ENCODE measurements at places on chromosomes 12 and 14.

DNA sequence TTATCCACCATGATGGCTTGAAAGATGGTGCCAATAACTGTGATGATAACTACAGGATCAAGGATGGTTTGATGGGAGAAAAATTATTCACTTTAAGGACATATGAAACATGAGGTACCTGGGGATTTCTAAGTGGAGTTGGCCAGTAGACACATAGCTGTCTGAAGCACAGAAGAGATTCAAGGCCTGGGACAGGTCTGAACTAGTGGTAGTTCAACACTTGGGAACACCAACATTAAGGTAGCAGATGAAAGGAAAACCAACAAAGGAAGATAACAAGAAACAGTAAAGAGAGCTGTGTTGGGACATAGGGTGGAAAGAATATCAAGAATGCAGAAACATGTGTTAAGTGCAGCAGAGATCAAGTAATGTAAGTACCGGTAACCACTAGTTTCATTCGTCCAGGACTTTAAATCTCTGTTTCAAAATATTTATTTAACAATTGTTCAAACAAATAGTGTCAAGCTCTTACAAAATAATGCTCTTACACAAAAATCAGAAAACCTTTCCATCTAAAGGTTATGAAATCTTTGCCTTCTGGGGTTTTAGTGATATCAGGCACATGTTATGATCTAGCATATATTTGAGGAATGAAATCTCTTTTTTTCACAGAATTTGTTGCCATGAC is 104.7 kb downstream of the ST8SIA1 start:
- DNase-seq, result no peak

DNA sequence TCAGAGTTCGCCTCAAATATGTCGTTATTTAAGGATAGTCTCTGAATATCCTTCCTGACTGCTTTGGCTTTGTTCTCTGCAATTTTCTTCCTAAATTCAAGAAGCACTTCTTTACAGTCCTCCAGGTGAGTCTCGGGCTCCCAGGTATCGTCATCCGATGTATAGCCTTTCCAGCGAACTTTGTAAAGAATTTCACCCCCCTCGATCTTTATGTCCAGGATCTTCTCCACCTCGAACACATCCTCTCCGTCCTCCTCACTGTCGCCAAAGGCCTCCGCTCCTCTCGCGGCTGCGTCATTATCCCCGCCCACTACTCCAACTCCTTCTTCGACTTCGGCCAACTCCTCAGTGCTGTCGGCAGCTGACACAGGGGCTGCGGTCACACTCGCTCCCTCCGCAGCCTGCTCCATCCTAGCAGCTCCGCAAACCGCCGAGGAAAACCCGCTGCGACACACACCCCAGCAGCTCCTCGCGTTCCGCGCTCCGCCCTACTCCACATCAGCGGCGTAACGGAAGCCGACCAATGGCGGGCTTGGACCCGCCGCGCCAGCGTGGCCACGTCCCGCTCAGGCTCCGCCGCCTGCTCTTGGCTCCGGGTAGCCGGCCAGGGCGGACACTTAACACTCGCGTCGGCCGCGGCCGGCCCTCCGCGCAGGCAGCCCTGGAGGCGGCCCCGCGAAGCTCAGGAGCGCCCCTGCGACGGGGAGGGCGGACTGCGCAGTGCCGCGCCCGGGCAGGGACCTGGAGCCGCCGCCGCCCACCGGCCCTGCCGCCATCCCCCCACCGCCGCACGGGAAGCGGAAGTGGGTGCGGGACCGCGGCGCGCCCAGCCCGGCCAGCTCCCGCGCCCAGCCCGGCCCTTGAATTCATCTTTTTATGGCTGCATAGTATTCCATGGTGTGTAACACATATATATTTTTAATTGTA is 4.1 kb downstream of the CD163L1 start:
- peak; percentile 30 for DNase-seq

DNA sequence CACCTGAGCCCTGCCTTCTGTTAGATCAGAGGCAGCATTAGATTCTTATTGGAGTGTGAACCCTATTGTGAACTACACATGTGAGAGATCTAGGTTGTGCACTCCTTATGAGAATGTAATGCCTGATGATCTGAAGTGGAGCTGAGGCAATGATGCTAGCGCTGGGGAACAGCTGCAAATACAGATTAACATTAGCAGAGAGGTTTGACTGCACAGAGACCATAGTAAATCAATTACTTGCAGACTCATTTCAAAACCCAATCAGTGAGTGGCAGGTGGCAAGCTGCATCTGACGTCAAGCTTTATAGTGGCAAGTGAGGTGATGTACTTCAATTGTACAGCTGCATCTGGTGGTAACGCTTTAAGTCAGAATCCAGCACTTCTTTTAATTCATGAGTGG is 141.6 kb downstream of the GPHN start:
- DNase-seq, result no peak

GRCh38 chr12:81224626-81225025 is 146.7 kb downstream of the ACSS3 start:
- DNase-seq, result no peak

DNA sequence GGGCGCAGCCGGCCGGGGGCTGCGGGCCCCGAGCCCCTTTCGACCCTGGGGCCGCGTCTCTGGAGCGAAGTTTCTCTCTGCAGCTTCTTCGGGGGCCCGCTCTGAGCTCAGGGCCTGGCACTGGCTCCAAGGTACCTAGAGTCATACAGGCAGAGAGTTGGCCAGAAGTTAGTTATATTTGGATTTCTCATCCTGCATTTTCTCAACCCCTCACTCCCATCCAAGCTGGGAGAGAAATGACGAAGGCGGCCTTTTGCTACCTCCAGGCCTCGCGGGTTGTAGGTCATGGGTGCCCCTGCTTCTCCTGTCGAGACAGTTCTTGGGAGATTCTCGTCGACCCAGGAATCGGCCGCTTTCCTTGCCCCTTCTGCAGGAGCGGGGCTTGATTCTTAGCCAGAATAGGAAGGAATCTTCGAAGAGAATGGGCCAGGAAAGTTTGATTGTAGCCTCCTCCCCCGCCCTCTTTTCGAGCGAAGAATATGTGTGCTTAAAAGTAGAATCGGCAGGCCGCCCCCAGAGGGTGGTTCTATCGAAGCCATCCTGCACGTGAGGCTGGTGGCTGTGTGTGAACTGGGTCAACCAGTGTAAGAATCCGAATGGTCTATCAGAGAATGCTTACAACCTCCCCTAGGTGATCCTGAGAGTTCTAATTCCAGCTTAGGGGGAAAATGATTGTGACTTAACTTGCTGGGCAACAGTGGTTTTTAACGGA is 785 bp downstream of the MLEC start:
- no peak for DNase-seq

DNA sequence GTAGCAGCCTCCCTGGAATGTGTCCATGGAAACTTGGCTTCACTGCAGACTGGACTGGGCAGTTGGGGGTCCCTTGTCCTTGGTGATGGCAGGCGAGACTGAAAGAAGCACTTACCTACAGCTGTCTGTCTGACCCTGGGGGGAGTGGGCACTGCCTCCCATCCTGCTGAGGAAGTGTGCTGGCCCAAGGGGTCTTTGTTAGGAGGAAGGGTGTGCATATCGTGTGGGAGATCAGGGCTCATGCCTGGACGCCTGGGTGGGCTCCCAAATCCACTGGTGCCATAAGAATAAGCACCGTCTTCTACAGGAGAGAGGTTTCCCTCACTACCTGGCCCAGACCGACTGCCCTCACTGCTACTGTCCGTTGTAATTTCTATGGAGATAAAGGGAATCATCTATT is 81.4 kb downstream of the PIWIL1 start:
- DNase-seq, result no peak

DNA sequence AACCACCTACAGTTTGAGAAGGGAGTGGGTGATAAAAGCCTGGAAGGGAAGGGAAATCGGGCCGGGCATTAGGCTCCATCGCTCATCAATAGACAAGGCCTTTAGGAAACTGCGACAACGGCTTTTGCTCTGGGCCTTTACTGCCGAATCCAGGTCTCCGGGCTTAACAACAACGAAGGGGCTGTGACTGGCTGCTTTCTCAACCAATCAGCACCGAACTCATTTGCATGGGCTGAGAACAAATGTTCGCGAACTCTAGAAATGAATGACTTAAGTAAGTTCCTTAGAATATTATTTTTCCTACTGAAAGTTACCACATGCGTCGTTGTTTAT is 261 bp upstream of the RNU7-1 start:
- DNase-seq, result peak; percentile 94

GRCh38 chr14:102063808-102064429 is 22.9 kb downstream of the HSP90AA1 start:
- DNase-seq, result no peak

DNA sequence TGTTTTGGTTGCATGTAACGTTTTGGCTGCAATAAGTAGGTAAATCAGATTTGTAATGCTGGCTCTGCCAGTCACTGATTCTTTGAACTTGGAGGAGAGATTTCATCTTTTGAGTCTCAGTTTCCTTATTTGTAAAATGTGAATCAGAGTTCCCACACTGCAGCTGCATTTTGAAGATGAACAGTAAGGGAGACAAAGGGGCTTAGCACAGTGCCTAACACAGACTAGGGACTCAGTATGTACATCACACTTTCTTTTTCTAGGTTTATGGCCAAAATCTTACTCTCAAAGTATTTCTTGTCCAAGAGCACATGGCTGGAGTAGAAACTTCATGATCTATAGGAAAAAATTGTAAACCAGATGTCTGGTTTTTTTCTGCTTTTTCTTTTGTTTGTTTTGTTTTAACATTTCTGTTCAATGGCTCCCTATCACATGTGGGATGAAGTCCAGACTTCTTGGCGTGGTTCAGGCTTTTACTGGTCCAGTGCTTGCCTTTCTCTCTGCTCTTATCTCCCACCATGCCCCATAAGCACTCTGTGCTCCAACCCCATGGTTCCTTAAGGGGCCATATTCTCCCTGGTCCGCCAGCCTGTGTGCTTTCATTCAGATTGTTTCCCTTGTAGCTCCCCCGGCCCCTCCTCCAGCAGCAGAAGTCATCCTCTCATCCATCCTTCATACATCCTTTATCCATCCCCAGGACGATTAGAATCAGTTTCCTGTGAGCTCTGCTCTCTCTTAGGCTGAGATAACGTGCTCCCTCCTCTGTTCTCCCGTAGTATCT is 58.0 kb downstream of the SYNE2 start:
- no peak for DNase-seq

DNA sequence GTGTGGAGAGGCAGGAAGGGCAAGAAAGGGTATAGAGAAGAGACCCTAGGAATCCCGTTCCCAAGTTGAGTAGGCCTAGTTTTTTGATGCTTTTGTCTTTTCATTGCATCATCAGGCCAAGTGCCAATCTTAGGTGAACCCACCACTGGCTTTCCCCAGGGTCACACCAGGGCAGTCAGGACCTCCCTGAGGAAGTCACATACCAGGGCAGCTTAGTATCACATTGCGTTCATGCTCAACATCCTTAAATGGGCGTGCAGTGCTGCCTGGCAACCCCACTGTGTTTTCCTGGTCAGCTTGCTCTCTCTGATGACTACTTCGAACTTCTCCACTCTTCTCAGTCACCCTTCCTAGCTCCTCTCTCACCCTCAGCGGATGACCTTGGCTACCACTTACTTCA is 9.0 kb downstream of the ASIC1 start:
- no peak for DNase-seq

- peak; percentile 62 for DNase-seq
Measured at GRCh38 chr14:64760146-64760755, 56.0 kb downstream of the PLEKHG3 start.

GRCh38 chr12:104183443-104183842 is 32.1 kb upstream of the TXNRD1 start:
- no peak for DNase-seq

GRCh38 chr14:50573862-50574261 is 13.9 kb downstream of the ATL1 start:
- DNase-seq, result no peak

GRCh38 chr14:94355191-94355794 is 32.2 kb upstream of the SERPINA6 start:
- no peak for DNase-seq

- DNase-seq, result no peak
Measured at GRCh38 chr14:68036202-68036601, 216.6 kb downstream of the RAD51B start.

GRCh38 chr12:76790564-76791552 is 26.9 kb downstream of the ZDHHC17 start:
- peak; percentile 37 for DNase-seq

GRCh38 chr14:102231476-102232347 is 73.3 kb downstream of the MOK start:
- no peak for DNase-seq

- DNase-seq, result peak; percentile 14
Measured at GRCh38 chr12:107610021-107610859, 75.4 kb upstream of the PWP1 start.

GRCh38 chr12:131724534-131724933 is 13.6 kb downstream of the SFSWAP start:
- no peak for DNase-seq

DNA sequence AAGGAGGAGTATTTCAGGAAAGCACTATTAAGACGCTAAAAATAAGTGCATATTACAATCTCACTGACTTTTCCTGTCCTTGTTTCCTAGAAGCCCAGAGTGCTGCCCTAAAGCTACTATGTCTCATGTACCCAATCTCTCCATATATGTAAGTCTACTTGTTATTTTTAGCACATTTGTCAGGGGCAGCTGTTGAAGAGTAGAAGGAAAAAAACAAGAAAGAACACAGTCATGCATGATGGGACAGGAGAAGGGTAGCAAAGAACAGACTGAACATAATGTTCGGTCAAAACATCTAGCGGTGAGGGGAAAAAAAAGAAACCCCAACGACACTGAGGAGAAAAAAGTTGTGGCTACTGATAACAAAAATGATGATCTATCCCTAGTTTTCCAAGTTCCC is 14.3 kb downstream of the YBX3 start:
- DNase-seq, result no peak

DNA sequence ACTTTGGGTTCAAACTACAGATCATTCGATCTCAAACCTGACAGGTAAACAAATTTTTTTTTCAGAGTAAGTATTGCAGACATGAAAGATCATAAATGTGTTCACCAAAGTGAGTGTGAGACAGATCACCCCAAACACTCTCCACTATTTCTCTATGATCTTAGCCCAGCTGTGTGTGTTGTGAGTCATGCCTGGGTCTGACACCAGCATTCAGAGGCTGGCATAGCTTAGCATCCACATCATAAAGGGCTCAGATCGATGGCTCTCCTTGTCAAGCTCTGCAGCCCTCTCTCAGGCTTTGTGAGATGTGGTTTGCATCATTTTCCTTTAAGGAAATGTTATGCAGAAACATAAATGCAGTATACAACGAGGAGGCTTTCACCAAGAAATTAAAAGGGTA is 164.9 kb downstream of the ETV6 start:
- no peak for DNase-seq

- DNase-seq, result no peak
Measured at GRCh38 chr12:104285740-104286515, 17.6 kb upstream of the EID3 start.

GRCh38 chr12:65586796-65587195 is 237.5 kb upstream of the HMGA2 start:
- DNase-seq, result no peak

DNA sequence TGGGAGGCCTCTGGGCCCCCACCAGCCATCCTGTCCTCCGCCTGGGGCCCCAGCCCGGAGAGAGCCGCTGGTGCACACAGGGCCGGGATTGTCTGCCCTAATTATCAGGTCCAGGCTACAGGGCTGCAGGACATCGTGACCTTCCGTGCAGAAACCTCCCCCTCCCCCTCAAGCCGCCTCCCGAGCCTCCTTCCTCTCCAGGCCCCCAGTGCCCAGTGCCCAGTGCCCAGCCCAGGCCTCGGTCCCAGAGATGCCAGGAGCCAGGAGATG is 729 bp upstream of the GAPDH start:
- no peak for DNase-seq

GRCh38 chr14:44612002-44612401 is 104.9 kb upstream of the FSCB start:
- no peak for DNase-seq

All from germinal center (tissue), 1 donor.